ENCODE measurements at places on chromosomes 1 and 21.

GRCh38 chr1:8422510-8423268 is 104.8 kb downstream of the SLC45A1 start:
- no peak for DNase-seq

- no peak for DNase-seq
Measured at GRCh38 chr1:229440851-229441537, 7.1 kb upstream of the ACTA1 start.

GRCh38 chr1:26034504-26035202 is 11.3 kb downstream of the SLC30A2 start:
- no peak for DNase-seq

DNA sequence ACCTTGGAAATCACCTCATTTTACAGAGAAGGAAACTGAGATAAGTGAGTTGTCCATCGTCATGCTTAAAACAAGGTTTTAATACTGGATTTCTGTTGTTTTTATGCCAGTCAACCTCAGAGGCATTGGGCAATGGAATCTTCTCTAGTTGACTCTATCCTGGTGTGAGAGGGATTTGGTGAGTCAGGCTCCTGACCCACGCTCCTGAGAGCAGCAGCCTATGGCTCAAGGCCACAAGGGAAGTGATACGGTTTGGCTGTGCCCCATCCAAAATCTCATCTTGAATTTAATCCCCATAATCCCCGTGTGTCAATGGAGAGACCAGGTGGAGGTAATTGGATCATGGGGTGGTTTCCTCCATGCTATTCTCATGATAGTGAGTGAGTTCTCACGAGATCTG is 90.1 kb downstream of the TLR5 start:
- DNase-seq, result no peak

DNA sequence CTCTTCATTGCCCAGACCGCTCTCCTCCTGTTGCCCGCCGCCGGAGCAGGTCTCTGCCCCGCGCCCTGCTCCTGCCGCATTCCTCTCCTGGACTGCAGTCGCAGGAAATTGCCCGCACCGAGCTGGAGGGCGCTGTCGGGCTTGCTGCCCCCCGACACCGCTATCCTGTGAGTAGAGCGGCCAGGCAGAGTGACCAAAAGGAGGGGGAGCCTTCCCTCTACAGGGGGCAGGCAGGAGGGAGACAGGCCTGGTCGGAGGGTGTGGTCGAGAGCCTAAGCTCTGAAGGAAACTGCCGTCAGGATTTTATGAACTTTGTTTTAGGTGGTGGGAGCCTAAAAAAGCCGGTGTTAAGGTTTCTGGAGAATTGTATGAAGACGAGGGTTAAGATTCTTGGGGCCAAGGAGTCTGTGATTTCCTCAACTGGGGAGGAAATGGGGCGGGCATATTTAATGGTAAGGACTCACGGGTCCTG is 517 bp downstream of the LRIG2 start:
- DNase-seq, result no peak

DNA sequence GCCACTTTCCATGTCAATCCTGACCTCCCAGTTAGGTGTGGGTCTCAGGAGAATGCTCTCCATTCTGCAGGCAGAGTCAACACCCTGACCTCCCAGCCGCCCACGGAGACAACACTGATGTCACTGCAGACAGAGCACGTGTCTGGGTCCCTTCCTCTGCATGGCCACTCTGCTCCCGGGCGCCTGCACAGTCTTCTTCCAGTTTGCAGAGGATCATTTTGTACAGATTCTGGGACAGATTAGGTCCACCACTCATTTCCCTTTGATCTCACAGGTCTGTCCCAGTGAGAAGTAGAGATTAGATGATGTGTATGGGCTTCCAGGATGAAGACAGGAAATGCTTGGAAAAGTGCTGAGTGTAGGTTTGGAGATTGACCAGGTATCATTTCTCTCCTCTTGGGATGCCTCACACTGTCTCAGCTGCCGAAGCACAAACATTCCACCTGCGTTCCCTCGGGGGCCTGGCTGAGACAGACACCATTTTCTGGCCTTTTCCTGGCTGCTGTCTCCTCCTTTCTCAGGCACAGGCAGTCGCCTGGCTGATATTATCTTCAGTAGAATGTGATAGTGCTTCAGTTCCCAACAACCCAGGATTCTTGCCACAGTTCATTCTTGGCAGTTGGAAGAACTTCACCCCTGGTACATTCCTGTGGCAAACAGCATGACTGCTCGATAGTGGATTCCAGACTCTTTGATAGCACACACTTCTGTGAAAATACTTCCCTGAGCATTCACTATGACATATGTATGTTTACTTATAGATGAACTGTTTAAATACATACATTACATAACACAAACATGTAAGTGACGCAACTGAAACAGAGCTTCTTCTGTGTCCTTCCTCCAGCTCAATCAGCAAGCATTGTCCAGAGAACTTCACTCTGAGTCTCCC is 7.9 kb downstream of the MYBPHL start:
- no peak for DNase-seq

GRCh38 chr1:82110366-82111254 is 309.9 kb downstream of the ADGRL2 start:
- no peak for DNase-seq

- DNase-seq, result no peak
Measured at GRCh38 chr21:29721964-29722363, 217.8 kb downstream of the GRIK1 start.

GRCh38 chr1:99957818-99958217 is 12.0 kb upstream of the SLC35A3 start:
- no peak for DNase-seq

GRCh38 chr1:43706598-43707189 is 642 bp upstream of the ST3GAL3 start:
- DNase-seq, result no peak

DNA sequence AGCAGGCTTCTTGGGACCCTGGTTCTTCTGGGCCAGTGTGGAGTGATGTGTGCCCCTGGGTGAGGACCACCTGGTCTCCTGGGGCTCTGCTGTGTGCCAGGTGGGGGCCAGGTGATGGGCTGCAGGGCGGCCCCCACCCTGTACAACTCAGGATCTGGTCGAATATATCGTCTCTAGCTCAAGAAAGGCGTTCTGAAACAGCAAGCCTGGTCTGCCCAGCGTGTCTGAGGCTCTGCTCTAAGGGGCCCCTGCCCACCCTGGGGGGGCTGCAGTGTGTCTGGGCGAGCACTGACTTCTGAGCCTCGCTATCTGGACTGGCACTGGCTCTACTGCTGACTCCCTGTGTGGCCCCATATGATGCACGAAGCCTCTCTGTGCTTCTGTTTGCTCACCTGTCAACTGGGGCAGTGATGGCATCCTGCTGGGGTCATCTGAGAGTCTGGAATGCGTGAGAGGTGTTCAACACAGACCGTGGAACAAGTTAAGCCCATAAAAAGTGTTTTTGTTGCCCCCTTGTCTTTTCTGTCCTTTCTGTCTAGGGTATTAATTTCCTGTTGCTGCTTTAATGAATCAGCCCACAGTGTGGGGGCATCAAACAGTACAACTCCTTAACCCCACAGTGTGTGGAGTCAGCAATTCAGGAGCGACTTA is 56.0 kb upstream of the TRAPPC10 start:
- no peak for DNase-seq

- DNase-seq, result no peak
Measured at GRCh38 chr1:162578071-162578700, 16.7 kb downstream of the UAP1 start.

DNA sequence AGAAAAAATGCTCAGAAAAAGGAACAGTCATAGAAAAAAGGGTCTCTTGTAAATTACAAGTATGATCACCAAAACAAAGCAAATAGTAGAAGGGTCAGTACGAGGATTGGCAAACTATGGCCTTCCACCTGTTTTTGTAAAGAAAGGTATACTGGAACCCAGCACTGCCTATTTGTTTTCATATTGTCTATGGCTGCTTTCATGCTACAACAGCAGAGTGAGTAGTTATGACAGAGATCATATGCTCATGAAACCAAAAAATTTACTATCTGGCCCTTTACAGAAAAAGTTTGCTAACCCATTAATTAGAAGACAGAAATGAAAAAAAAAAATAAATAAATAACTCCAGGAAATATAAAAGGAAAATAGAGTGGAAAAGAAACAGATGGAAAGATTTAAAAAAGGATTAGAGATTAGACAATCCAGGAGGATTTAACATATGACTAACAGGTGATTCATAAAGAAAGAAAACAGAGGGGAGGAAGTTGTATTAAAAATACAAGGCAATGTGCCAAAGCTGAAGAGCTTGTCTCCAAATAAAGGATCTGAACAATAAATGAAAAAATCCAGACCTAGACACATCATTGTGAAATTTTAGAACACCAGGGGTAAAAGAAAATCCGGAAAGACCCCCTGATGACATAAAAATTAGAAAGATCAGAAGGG is 108.5 kb upstream of the SERTAD4 start:
- no peak for DNase-seq

- DNase-seq, result no peak
Measured at GRCh38 chr1:161008869-161009510, 12.0 kb downstream of the F11R start.

DNA sequence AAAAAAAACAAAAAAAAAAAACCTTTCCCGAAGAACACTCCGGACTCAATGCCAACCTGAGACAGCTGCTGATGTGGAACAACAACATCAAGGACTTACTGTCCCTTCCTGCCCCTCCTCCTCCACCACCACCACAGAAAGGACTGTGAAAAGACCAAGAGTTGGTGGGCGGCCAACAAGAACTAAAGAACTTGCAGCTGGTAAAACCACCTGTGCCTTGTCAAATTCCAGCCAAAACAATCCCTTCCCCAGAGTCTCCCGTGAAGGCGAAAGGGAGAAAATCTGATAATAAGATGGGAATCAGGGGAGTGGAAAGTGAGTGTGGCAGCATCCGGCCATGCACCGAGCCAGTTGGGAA is 88.9 kb downstream of the PROX1 start:
- DNase-seq, result no peak

GRCh38 chr1:15081102-15081501 is 72.4 kb upstream of the TMEM51 start:
- DNase-seq, result no peak

- DNase-seq, result no peak
Measured at GRCh38 chr1:218249338-218250140, 35.6 kb upstream of the RRP15 start.

GRCh38 chr1:171486048-171486519 is 754 bp downstream of the PRRC2C start:
- peak; percentile 78 for DNase-seq

DNA sequence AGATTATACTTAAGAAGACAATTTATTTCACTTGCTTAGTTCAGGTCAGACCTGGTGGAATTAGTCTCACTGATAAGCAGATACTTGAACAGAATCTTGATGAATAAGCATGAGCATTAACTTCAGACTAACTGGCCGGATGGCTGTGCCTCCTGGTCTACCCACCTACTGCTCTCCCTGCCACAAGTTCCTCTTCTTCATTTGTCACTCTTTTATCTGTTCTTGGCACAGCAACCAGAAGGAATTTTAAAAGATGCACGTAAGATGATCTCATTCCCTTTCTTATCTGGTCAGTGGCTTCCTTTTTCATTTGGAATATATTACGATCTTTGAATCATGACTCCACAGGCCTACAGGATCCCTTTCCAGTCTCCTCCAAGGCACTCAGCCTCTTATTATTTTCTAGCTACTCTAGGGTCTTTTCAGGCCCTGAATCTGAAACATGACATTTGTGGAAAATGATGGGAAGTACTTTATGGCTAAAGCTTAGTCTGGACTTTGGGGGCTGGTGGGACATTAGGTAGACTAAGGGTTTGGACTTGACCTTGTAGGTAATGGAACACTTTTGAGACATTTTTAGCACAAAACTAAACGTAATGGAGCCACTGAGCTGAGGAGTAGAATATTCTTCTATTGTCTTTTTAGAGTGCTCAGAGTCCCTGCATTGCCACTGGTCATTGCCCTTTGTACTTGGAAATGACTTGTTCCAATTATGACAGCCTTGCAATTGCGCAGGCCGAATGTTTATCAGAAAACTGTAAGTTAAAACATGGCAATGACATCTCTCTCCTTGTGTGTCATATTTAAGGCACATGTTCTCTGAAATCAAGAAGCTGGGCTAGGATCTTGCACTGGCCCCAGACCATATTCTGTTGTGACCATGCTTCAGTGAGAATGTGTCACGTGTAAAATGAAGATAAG is 16.0 kb downstream of the ST6GALNAC3 start:
- no peak for DNase-seq

GRCh38 chr1:183363972-183364371 is 54.2 kb downstream of the NMNAT2 start:
- DNase-seq, result no peak

- no peak for DNase-seq
Measured at GRCh38 chr1:238492271-238492670, 601.5 kb upstream of the ZP4 start.

GRCh38 chr1:209205039-209205438 is 378.5 kb upstream of the CAMK1G start:
- no peak for DNase-seq

- DNase-seq, result no peak
Measured at GRCh38 chr1:236489710-236490377, 33.9 kb upstream of the LGALS8 start.

DNA sequence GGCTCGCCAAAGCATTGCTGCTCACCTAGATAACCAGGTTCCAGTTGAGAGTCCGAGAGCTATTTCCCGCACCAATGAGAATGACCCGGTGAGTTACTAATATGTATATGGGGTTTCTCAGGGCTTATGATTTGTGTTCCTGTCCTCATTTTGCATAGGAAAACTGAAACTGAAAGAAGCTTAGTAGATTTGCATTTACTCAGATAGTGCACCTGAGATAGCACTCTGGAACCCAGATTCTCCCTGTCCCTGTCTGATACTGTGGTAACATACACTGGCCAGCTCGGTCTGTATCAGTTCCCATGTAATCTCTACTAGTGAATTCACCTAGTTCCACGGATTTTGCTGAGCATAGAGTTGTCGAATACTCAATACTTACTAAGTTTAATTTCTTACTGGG is 28.1 kb downstream of the DAP3 start:
- DNase-seq, result no peak

DNA sequence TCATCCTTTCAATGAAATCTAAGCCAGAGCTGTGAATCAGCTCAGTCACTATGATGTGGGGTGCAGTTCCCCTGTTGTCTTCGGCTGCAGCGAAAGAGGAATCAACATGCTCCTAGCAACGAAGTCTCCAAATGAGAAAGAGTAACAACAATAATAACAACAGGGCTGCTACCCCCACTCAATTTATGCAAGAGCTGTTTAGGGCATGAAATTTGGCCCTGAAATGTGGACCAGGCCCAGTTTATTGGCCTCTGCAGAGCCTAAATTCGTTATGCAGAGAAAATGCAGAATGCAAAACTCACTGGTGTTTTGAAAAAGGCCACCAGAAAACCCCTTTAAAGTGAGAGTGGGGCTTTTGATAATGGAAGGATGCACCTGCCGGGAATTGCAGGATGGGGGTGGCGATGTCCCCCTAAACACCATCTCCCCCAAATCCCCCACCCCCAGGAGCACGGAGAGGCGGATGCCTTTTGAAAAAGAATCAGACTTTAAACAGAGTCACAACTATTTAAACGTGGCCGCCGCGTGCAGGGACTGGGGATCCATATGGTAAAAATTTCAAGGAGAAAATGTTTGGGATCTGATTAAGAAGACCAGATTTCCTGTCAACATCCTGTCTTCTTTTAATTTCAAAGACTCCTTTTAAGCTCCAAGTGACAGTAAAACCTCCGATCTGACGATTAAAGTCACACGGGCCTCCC is 1.9 kb downstream of the RUNX3 start:
- DNase-seq, result no peak

- no peak for DNase-seq
Measured at GRCh38 chr1:87766737-87767136, 438.1 kb downstream of the LMO4 start.

- no peak for DNase-seq
Measured at GRCh38 chr1:101259744-101260148, 22.9 kb downstream of the S1PR1 start.

- no peak for DNase-seq
Measured at GRCh38 chr1:33131191-33131590, 50.2 kb downstream of the AZIN2 start.

- no peak for DNase-seq
Measured at GRCh38 chr1:207362962-207363860, 41.7 kb downstream of the CD55 start.
